ENCODE measurements at places on chromosomes 7 and 10.

GRCh38 chr7:155701972-155702544 lies 57.6 kb downstream of the RBM33 start:
- no peak for DNase-seq

- no peak for DNase-seq
Observed at GRCh38 chr10:61655335-61655851, 7.3 kb upstream of the CABCOCO1 start.

DNA sequence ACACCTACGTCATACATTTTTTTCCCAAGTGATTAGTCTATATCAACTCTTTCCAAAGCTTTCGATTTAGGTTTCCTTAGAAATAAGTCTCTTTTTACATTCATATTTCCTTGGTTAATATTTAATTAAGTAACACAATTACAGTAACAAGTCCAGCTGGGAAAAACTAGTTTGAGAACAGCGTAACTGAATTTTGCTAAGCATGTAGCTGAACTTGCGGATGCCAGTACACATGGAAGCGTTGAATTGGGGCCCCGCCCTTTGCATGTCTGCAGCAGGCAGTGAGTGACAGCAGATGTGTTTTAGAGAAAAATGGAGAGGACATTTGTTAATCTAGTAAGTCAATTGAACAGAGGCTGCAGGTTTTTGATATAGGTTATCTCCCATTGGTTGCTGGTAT lies 72.5 kb downstream of the TAF3 start:
- no peak for DNase-seq

GRCh38 chr10:79356104-79356503 lies 8.8 kb downstream of the PPIF start:
- no peak for DNase-seq

DNA sequence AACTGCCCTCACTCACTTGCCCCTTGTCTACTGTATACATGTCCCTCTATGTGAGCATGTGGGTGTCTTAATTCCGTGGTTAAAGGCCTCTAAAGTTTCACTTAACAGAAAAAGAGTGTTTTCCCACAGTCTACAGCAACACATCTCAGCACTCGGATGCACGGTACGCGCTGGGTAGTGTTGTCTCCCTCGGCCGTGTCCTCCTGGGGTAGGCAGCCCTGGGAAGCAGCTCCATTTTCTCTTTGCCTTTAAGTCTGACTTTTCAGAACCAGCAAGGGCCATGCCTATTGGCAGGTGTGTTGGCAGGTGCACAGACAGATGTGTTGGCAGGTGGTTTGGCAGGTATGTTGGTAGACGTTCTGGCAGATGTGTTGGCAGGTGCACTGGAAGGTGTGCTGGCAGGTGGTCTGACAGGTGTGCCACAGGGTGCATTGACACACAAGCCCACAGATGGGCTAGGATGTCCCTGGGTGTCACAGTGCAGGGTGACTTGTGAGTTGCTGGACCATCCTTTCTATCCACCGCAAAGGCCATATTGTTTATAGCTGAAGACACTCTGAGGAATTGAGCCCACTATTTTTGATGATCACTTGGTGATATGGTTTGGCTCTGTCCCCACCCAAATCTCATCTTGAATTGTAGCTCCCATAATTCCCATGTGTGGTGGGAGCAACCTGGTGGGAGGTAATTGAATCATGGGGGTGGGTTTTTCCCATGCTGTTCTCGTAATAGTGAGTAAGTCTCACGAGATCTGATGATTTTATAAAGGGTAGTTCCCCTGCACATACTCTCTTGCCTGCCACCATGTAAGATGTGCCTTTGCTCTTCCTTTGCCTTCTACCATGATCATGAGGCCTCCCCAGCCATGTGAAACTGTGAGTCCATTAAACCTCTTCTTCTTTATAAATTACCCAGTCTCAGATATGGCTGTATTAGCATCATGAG lies 296.9 kb downstream of the TNS3 start:
- no peak for DNase-seq

GRCh38 chr10:22581461-22581860 lies 132.9 kb downstream of the PIP4K2A start:
- no peak for DNase-seq

DNA sequence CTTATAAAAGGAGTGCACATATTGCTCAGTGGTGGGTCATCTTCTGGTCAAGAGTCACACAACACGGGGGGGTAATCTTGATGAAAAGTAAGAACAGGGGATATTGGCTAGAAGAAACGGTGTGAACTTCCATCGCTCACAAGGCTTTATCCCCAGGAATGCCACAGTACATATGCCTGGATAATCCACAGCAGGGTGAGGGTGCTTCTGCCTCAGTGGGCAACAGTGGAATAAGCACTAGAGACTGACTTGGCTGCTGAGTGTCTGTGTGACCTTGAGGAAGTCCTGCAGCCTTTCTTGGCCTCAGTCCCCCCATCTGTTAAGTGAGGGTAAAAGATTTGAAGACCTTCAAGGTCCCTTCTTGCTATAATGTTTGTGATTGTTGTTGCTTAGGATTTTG lies 44.9 kb upstream of the SHH start:
- DNase-seq, result no peak

GRCh38 chr10:130747356-130747755 lies 564.2 kb downstream of the TCERG1L start:
- DNase-seq, result no peak

GRCh38 chr10:83272666-83273434 lies 866.5 kb upstream of the GHITM start:
- no peak for DNase-seq

DNA sequence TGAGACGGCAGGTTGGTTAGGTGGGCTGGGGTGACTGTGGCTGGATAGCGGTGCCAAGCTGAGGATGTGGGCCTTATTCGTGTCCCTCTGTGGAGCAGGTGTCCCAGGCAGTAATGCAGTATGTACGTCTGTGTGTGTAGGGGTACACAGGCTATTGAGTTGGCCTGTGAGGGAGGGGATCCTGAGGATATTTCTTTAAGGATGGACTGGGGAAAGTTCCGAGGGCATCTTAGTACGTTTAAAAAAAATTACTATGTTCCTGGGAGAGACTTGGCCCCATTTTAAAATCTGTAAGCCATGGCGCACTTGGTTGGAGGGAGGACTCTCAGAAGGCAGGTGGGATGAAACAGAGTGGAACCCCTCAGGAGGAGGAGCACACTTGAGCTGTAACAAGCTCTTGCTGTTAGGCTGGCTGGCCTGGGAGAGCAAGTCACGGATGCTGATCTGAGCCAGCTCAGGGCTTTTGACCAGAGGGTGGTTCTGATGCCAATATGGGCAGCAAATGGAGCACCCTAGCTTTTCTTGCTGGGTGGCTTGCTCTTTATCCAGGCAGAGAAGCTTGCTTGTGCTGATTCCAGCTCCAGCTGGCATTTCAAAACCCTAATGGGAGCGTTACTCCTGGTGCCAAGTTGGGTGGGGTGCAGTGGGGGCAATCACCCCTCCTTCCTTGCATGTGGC lies 765 bp downstream of the WBP1L start:
- peak; percentile 10 for DNase-seq

GRCh38 chr7:87059525-87060287 lies at the start of gene ELAPOR2:
Gene ELAPOR2, minus strand, starts transcription at chr7:87059654. Its CDS starts 141 bp downstream, at chr7:87059513.
- peak; percentile 61 for DNase-seq
